ENCODE measurements at places on chromosomes 5 and 9.

DNA sequence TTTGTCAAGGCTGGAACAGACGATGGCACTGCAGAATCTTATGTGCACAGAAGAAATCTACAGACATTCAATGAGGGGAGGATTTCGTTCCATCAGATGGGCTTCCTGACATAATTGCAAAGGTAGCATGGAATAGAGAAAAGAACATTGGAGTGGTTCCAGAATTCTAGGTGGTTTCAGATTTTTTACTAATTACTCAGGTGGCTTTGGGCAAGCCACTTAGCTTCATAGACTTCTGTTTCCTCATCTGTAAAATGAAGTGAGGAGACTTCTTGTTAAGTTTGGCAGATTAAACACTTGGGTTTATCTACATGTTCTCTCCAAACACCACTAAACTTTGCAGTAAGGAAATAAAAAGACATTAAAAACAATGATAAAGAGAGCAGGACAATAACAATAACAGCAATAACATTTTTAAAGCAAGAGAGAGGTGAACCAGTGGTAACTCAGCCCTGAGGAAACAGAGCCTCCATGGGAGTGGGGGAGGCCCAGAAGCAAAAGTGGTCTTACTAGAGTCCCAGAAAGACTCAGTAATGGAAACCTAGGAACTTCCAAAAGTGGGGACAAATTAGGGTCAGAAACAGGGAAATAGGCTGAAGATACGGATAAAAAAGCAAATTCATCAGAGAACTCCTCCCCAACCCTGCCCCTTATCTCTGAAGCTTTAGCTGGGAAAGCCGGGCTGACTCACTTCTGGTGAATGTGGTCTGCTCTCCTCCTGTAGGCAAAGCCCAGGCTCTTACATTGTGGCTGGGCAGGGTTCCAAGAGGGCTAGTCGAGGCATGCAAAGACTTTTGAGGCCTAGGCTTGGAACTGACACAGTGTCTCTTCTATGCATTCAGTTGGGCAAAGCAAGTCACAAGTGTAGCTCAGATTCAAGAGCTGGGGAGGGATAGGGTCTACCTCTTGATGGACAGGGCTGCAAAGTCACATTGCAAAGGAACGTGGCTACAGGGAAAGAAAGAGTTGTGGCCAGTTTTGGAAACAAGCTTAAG lies 11.8 kb upstream of the ACTBL2 start:
- peak; percentile 94 for DNase-seq

- DNase-seq = no peak
Observed at GRCh38 chr9:135526730-135527571, 5.7 kb downstream of the LCN1 start.

GRCh38 chr5:138946241-138946623 lies 71.1 kb upstream of the LRRTM2 start:
- no peak for DNase-seq

- peak; percentile 9 for DNase-seq
Observed at GRCh38 chr9:120742951-120743416, 28.7 kb upstream of the MEGF9 start.

- no peak for DNase-seq
Observed at GRCh38 chr5:33933723-33934169, 2.4 kb upstream of the RXFP3 start.

- no peak for DNase-seq
Observed at GRCh38 chr5:126852841-126853271, 75.9 kb downstream of the LMNB1 start.

- DNase-seq = peak; percentile 89
Observed at GRCh38 chr5:133425222-133425621, 187.1 kb downstream of the FSTL4 start.

- peak; percentile 97 for DNase-seq
Observed at GRCh38 chr5:112707187-112708102, 30.2 kb upstream of the APC start.

DNA sequence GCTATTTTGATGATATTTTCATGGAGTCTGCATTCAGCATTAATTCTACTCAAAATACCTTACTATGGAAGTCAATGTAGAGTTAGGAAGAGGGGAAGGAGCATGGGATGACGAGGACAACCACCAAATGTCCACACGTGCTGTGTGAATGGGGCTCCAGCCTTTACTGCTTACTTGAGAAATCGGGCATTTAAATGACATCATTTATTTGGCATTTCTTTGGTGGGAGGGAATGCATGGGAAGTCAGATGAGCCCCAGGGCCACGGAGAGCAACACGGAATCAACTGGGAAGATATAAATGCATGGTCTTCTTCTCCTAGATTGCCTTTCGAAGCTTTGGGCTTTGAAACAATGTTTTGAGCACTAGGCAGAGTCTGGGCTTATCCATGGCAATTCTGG lies 458.5 kb upstream of the KLF4 start:
- DNase-seq = no peak

- peak; percentile 94 for DNase-seq
Observed at GRCh38 chr5:125198270-125198974, 452.0 kb upstream of the ZNF608 start.
